ENCODE measurements at places on chromosomes 6 and 20.

DNA sequence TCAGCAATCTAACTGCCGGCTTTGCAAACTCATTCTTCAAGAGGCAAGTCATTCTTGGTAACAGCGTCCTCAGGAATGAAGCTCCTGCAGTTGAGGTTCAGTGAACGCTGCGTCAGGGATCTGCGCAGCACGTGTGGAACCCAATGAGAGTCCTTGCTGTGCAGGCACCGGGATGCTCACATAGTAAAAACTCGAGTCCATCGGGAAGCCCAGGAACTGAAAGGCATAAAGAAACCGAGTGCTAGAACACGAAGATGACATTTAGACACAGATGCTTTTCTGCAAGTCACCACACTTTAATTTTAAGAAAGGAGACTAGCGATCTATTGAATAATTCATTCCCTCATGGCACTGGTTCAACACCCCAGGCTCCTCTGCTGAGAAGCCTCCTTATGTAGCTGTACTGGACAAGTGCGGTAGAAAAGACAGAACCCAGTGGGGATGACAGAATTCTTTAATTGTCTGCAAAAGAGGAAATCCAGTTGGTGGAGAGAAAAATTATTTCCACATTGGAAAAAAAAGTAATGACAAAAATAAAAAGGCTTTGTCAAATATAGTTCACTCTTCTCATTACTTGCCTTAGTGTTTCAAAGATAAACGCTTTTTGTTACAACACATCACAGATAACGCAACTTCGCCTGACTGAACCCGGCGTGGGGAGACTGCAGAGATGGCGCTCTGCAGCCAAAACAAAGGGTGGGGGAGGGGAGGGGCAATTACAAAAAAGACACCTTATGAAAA lies 1.9 kb upstream of the AFDN start:
- DNase-seq: no peak

DNA sequence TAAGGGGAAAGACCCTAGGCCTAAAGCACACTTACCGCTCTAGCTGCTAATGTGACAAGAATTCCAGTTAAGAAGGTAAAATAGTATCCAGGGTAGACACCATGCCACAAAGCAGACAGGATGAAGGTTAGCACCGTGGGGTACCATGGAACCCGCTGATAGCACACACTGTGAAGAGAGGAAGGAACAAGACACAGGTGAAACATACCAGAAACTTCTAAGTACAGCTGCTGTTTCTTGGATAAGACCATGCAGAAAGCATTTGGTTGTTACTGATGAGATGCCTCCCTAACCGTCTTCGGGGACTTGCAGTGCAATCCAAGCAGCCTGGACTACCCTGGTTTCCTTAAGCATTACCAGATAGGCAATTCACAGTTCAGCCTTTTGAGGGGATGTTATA lies 99.4 kb downstream of the MBOAT1 start:
- no peak for DNase-seq

GRCh38 chr6:35919085-35919826 lies 1.6 kb downstream of the SRPK1 start:
- no peak for DNase-seq

GRCh38 chr20:6053776-6054688 lies at the start of gene LRRN4:
LRRN4 (minus strand) TSS chr20:6054060; CDS start chr20:6052799, 1,261 bp downstream.
- no peak for DNase-seq

- no peak for DNase-seq
Observed at GRCh38 chr6:71048320-71049164, 91.7 kb upstream of the B3GAT2 start.

GRCh38 chr6:158999154-158999665 lies 792 bp downstream of the RSPH3 start:
- no peak for DNase-seq

DNA sequence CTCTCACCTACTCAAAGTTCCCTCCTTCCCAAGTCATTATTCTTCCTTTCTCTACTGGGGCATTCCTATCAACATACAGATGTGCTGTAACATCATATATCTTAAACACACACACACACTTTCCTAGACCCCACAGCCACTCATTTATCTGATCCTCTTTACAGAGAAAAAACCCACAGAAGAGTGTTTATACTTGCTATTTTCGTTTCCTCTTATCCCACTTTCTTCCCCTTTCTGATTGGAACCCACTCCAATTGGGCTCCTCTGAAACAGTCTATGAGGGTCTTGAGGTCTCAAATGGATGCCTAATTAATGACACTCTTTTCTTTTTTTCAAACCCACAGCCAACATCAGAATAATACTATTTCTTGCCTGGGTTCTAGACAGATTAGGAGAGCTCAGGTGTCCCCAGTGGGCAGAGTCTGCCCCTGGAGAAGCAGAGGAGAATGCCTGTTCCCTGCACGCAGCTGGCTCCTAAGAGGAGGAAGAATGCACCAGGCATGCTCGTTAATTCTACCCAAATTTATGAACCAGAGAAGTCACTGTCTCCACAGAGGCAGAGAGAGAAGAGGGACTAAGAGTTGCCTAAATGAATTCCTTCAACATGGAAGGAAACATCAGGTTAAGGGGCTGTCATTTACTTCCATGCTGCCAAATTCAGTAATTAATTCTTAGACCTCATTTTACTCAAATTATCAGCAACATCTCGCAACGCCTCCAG lies 65.9 kb downstream of the CRYBG1 start:
- DNase-seq: no peak

DNA sequence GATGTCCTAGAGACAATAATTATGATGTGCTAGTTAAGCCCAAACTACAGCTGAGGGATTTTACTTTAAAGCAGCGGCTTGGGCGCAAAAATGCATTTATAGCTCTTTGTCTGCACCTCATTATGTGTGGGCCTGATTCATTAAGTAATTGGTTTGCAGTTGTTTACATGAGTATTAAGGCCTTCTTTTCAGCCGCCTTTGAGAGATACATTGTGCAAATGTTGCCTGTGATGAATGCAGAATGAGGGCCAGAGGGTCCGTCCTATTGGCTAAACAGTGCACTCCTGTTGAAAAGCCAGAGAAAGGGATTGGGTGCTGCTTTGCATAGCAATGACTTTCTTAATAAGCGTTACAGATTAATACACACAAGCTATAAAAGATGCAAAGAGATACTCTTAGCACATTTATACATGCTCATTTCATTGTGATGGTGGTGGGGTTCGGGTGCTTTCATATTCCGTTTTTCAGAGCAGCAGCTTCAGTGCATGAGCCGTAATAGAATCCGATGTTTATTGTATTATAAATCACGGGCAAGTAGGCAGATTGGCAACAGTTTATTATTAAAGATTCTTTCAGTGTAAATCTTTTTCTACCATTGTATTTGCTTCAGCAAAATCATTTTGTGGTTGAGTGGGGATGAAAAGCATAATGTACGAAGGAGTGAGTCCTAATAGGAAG lies 68.2 kb upstream of the XRN2 start:
- DNase-seq: no peak

DNA sequence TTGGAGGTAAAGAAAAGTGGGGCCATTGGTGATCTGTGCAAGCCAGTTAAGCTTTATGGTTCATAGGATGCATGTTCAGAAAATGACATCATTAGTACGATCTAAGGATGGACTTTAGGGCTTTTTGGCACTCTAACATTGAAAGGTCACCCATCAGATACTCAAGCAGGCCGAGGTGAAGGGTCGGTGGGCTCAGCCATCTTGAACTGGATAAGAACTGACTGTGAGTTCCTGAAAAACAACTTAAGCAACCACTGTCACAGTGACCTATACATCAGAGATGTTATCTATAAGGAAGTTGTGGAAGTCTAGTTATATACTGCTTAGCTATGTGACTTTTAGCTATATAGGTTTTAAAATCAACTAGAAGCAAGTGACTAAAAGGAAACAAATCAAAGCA lies 13.0 kb upstream of the ITCH start:
- no peak for DNase-seq

GRCh38 chr6:43142101-43142500 lies 29.0 kb upstream of the SRF start:
- DNase-seq: peak; percentile 53

GRCh38 chr6:6635869-6636268 lies 47.3 kb downstream of the LY86 start:
- DNase-seq: no peak

DNA sequence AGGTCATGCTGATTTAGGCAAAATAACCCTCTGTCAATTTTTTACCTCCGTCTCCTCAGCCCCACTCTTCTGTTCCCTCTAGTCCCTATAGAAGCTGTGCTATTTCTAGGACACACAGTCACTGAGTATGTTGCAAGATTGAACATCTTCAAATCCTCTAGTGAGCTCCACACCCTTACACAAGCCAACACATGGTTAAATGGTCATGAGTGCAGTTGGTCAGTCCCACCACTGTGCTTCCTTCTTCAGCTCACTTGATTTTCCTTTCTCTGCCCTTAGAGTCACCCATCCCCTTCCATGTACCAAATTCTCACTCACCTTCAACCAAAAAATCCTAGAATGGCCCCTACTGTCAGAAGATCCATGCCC lies 48.2 kb upstream of the F13A1 start:
- DNase-seq: no peak

- DNase-seq: no peak
Observed at GRCh38 chr6:129646642-129647041, 63.3 kb downstream of the ARHGAP18 start.

- DNase-seq: no peak
Observed at GRCh38 chr20:235891-236290, 8.8 kb downstream of the DEFB129 start.

DNA sequence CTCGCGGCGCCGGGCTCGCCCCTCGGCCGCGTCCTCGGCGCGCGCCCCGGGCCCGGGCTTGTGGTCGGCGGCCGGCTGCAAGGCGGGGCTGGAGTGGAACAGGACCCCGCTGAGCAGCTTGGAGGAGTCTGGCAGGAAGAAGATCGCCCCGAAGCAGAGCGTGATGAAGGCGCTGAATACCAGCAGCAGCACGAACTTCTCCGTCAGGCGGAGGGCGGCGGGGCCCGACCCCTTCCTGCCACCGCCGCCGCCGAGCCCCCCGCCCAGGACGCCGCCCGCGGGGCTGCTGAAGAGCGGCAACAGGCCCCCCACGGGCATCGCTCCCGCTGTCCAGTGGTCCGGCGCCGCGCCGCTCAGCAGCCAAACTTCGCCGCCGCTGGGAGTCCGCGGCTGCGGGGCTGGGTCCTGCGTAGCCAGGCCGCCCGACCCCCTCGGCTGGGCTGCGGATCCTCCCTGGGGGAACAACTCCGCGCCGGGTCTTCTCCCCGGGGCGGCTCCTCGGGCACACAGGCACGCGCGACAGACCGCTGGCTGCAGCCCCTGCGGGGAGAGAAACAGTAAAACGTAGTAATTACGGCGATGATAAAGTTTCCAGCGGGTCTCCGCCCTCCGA lies 707 bp downstream of the MAN1A1 start:
- no peak for DNase-seq

DNA sequence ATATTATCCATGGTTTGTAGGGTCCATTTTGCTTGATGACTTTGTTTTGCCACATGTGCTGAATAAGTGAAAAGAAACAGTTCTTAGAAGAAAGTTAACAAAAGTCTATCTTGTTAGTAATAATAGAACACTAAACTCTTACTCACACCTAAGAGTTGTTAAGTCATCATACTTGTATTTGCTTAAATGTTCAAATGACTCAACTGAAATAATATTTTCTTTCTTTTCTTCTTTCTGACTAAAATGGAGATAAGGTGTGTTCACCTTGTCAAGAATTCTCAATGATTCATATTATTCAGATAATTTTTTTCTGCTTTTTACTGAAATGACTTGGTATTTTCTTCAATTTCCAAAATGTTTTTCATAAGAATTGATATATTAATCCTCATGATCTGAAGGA lies 327.2 kb downstream of the HTR1B start:
- no peak for DNase-seq

GRCh38 chr6:36346486-36347273 lies 10.0 kb upstream of the BNIP5 start:
- no peak for DNase-seq

- DNase-seq: no peak
Observed at GRCh38 chr6:121688974-121689373, 253.5 kb downstream of the GJA1 start.

DNA sequence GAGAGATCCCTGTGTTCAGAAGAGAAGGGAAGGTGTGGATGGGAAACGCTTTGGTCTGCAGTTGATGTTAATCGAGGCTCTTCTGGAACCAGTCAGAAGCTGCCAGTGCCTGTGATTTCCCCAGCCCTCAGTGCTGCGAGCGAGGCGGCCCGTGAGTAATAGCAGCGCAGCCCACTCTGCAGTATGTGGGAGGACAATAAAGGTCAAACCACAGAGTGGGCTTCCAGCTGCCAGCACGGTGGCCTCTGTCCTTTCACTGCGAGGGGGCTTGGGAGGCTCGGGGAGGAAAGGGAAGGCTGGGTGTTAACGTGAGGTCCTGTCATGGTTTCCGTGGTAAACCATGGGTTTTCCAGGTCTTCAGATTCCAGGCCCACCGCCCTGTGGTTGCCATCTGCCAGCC lies 32.3 kb upstream of the TAGAP start:
- DNase-seq: peak; percentile 35

DNA sequence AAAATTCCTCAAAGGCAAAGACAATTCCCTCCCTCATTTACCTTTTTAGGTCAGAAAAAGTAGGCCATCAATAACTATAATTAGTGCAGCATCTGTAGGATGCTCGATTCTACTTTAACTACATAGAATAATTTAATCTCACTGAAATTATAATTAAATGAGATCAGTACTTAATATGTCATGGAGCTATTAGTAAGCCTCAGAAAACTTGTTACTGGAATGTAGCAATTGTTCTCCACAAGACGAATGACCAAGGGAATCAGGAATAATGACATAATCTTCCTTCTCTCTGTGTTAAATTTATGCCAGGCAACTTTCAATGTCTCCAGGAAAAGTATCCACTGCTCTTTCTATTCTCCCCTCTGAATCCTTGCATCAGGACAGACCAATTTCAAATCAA lies 34.1 kb downstream of the SESN1 start:
- DNase-seq: no peak

GRCh38 chr6:7200598-7201443 lies 93.1 kb downstream of the RREB1 start:
- DNase-seq: no peak

DNA sequence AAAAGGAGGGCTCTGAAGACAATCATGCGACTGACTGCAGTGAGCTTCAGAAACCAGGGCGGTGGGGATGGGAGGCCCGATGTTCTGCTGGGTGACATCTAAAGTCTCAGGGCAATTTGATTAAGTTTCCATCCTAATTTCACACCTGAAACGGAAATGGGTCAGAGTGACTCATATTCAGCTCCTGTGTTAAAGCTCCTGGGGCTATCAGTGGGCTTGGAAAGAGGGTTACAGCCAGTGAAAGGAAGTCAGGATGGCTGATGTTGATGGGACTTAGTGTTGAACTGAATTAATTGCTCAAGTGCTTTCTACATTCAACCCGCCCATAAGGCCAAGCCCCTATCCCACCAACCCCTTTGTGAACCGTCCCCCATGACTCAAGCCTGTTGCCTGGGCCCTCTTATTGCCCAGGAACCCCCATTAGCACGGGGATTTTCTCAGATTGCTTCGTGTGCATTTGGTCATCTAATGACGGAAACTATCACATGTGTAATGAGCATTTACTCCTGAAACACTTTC lies 47.1 kb upstream of the TBC1D7 start:
- DNase-seq: no peak

All from stimulated activated effector memory CD8-positive, alpha-beta T cell treated with anti-CD3 and anti-CD28 coated beads, Interleukin-12 subunit alpha, Interleukin-12 subunit beta, amount 100 ng/mL, for 72 hours (primary cell).